ENCODE measurements at places on chromosomes 1 and 21. TPM values are rescaled to one million over a fixed set of nuclear protein-coding genes. Genes with fewer than 3 reads are reported as not detected.

DNA sequence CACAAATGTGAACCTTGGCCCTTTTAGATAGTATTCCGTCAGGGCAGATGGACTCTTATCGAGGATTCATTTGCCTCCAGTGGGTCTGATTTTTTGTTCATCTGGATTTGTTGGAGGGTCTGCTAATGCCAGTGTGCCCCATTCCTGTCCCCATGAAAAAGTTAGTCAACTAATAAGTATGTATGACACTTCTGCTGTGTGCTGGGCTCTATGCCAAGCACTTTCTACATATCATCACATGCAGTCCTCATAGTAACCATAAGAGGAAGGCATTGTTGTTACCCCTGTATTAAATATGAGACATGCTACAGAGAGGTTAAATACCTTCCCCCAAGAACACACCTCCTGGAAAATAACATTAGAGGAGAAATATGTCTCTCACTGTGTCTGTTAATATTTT lies 46.6 kb upstream of the MAB21L3 start:
- no peak for DNase-seq

- no peak for DNase-seq
These were observed 7.3 kb upstream of the AMIGO1 start for GRCh38 chr1:109516872-109517271.

GRCh38 chr1:178133239-178133989 lies 39.5 kb downstream of the RASAL2 start:
- DNase-seq = no peak

- DNase-seq = peak; percentile 96
These were observed 41.9 kb downstream of the MPZL1 start for GRCh38 chr1:167763525-167764220.

DNA sequence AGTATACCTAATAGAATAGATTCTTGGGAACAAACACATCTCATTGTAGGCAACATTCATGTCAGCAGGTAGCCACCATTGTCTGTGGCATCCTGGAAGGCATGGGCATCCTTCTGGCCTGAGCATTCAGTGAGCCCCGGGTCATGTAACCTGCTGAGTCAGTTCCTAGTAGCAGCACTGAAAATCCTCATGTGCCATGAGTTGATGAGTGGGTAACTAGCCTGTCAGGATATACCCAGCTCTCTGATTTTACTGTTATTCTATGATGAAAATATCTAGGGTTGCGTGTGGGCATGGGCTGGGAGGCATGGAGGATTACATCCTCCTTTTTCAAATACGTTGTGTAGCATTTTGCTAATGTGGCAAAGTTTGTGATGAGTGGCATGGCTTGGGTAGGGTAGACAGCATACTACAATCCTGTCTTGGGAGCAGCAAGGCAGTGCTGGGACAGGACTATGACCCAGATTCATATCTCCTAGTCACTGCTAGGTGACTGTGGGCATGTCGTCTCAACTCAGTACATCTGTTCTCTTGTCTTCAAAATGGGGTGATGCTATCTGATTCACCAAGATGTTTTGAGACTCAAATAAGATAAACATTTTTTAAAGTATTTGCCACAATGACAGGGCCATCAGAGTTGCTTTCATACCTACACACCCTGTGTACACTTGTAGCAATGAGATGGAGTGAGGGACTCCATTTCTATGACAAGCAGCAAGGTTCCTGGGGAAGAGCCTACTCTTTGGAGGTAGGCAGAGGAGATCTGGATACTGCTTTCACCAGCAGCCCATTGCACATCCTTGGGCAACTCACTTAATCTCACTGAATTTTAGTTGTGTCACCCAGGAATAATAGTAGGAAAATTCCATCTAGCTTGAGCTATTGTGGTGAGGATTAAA lies 62.5 kb downstream of the CD58 start:
- DNase-seq = no peak

DNA sequence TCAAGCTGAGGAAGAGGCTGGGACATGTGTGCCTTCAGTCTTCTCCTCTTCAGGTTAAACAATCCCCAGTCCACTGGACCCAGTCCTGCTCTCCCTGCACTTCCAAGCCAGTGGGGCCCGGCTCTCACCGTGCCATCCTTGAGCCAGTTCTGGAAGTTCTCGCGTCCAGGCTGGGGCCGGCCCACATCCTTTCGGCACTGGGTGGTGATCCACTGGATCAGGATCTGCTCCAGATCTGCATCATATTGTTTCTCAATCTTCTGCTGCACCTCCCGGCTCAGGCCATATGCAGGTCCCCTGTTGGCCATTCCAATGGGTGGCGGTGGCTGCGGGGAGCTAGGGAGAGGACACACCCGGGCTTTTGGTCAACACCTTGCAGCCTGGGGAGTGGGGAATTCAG lies 5.1 kb downstream of the TAGLN2 start:
- no peak for DNase-seq

GRCh38 chr1:216937491-216937890 lies 214.3 kb upstream of the ESRRG start:
- no peak for DNase-seq

- no peak for DNase-seq
These were observed 99.5 kb upstream of the IGSF21 start for GRCh38 chr1:18008081-18008480.

DNA sequence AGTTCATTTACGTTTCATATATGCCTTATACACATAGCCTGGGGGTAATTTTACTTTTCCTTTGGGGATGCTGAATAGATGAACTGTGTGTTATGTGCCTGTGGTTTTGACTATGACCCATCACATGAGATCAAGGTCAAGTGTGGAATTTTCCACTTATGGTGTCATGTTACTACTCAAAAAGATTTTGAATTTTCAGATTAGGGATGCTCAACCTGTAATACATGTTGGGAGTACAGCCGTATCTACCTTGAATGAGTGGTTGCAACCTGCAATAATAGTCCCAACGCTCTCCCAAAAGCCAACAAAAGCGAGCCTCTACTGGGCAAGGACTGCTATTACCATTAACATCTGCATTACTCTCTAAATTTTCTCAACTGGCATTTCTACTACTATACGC lies 68.5 kb upstream of the SDC3 start:
- peak; percentile 93 for DNase-seq

GRCh38 chr1:25914074-25914995 lies 8.1 kb upstream of the STMN1 start:
- DNase-seq = no peak

DNA sequence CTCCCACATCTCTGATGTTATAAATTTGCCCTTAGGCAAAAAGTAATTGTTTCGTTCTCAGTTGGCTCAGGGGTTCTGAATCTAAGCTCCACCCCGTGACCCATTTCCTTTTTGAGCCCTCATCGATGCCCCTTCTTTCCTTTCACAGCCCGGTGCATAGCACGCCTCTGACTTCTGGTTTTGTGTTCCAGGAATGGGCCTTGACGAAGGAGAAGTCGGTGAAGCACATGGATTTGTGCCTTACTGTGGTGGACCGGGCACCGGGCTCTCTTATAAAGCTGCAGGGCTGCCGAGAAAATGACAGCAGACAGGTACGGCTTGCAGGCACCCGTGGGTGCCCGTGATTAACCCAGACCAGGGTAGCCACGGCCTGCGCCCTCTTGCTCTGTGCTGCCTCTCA lies 151.9 kb downstream of the PGBD5 start:
- DNase-seq = no peak

GRCh38 chr21:39616211-39616772 lies 3.6 kb downstream of the B3GALT5 start:
- no peak for DNase-seq

- no peak for DNase-seq
These were observed 336.7 kb downstream of the DUSP10 start for GRCh38 chr1:221405146-221405545.

- DNase-seq = no peak
These were observed 194.7 kb upstream of the FMN2 start for GRCh38 chr1:239896980-239897379.

GRCh38 chr1:39499668-39500067 lies 8.2 kb downstream of the BMP8A start:
- DNase-seq = no peak

GRCh38 chr1:218330043-218330623 lies 15.0 kb upstream of the TGFB2 start:
- DNase-seq = peak; percentile 48

DNA sequence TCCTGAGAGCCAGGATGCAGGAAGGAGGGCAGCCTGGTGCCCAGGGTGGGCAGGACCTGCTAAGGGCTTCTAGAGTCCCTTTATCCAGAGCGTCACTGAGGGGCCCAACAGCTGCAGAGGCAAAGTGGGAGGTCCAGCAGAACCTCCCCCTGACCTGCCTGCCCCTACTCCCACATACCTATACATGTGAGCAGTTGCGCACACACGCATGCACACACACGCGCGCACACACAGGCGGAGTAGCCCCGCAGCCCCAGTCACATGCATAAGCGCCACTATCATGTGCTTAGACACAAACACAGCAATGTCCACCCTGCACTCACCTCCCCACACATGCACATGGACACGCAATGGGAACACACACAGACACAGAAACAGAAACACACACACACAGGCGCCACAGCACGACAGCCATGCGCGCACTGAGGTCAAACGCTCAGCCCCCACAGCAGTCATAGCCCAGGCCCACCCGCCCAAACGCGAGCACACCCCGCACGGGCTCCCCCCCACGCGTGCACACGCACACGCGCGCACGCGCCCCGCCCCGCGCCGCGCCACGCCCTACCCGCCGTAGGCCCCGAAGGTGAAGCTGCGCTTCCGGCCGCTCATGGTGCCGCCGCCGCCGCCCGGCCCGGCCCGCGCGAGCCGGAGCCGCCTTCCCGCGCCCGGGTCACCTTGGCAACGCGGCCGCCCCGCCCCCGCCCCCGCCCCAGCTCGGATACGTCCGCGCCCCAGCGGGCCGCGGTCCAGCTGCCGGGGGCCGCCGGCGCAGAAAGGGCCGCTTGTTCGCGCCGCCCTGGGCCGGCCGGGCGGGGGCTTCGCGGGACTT lies 17.7 kb downstream of the RAP1GAP start:
- no peak for DNase-seq

- DNase-seq = no peak
These were observed 40.9 kb downstream of the STX6 start for GRCh38 chr1:180981596-180982387.

GRCh38 chr21:29092102-29092959 lies 18.9 kb upstream of the CCT8 start:
- no peak for DNase-seq

DNA sequence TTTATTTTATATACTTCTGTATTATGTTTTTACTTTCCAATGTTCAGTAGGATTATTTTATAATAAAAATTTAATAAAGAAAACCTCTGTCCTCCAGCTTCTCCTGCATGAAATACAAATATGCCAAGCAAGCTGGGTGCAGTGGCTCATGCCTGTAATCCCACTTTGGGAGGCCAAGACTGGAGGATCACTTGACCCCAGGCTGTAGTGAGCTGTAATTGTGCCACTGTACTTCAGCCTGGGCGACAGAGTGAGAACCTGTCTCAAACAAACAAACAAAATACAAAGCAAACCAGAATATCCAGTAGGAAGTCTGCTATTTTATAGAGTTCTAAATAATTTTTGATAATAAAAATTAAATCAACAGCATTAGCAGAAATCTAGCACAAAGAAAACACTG lies 168.8 kb downstream of the EIF4G3 start:
- DNase-seq = no peak

DNA sequence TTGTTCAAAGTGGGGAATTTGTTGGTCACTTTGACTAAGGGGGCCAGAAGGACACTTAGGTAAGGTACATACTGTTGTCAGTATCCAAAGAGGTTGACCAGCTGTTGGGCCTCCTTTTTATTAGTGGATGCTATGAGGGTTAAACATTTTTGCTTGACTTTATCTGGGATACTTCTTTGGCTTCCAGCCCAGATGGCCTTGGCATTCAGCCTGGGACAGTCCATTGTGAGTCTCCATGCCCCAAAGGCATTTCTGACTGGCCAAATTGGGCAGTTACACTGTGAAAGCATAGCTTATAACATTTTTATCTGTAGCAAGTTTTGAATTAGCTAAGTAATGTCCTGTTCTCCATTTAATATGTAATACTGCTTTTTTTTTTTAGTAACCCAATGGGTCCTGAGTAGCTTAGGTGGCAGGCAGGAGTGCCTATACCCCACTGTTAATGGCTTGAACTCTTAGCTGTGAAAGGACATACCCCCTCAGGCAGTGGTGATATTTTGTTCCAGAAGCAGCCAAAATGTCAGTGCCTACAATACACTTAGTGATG lies 35.4 kb upstream of the CD1D start:
- peak; percentile 73 for DNase-seq

GRCh38 chr1:234599617-234600417 lies 10.2 kb downstream of the IRF2BP2 start:
- peak; percentile 84 for DNase-seq

DNA sequence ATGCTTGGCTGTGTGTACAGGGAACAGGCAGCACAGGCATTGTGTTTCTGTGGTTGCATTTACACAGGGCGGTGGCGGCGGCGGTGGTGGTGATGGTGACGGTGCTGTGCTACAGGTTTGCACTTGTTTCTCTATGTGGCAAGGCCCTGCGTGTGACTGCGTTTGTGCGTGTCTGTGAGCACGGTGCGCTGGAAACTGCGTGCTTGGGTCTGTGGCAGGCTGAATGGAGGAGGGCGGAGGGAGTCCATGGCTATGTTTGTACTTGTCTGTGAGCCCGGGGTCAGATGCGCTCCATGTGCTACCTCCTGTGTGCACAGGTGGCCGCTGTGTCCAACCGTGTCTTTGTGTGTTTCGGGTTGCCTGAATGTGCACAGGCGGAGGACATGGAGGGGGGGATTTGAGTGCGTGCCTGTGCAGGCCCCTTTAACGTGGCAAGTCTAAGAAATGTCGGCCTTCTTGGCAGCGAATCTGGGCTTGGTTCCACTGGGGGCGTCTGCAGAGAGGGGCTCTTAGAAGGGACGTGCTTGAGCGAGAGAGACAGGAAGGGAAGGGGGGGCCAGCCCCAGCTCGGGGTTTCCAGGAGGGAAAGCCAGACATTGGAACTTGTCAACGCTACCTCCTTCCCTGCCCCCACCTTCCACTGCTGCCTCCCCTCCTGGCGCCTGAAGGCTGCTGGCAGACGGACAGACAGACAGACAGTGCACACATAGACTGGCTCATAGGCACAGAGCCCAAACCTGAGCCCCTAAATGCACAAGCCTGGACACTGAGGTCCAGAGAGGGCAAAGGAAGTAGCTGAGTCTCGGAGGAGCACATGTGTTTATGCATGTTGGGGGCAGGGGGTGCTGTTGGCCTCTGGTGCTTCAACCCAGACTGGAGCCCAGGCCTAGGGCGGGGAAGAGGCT lies 32.7 kb upstream of the WASF2 start:
- peak; percentile 8 for DNase-seq

- no peak for DNase-seq
These were observed 97.6 kb downstream of the EPHB2 start for GRCh38 chr1:22808186-22808675.

BCAN gene
- total RNA-seq = 34.2 TPM

TTC34 gene
- 0.03 TPM for total RNA-seq

OPN3 gene
- total RNA-seq = 8.8 TPM

PCAT6 gene
- total RNA-seq = not detected

VCAM1 gene
- total RNA-seq = not detected

SELE gene
- not detected for total RNA-seq

FAAH gene
- 2.1 TPM for total RNA-seq

LCA5L gene
- 2.2 TPM for total RNA-seq

TIPRL gene
- total RNA-seq = 82.7 TPM

CD2 gene
- not detected for total RNA-seq

LENEP gene
- total RNA-seq = 0.48 TPM

OR1C1 gene
- not detected for total RNA-seq

EEIG2 gene
- 36.0 TPM for total RNA-seq

LINGO4 gene
- total RNA-seq = not detected

GJC2 gene
- 0.16 TPM for total RNA-seq

TNFSF4 gene
- total RNA-seq = 0.55 TPM
